ENCODE measurements at places on chromosomes 1 and 21.

DNA sequence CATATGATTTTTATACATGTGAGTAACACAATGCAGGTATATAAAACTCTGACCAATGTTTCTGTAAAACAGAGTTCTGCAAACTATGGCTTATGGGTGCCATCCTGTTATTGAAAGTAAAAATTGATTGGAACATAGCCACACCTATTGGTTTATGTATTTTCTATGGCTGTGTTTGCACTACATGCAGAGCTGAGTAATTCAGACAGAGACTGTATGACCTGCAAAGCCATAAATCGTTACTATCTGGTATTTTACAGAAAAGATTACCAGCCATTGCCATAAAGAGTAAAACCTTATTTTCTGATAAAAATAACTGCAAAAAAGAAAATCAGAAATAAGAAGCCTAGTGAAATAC, 13.1 kb downstream of the GBP1 start:
- no peak for DNase-seq

DNA sequence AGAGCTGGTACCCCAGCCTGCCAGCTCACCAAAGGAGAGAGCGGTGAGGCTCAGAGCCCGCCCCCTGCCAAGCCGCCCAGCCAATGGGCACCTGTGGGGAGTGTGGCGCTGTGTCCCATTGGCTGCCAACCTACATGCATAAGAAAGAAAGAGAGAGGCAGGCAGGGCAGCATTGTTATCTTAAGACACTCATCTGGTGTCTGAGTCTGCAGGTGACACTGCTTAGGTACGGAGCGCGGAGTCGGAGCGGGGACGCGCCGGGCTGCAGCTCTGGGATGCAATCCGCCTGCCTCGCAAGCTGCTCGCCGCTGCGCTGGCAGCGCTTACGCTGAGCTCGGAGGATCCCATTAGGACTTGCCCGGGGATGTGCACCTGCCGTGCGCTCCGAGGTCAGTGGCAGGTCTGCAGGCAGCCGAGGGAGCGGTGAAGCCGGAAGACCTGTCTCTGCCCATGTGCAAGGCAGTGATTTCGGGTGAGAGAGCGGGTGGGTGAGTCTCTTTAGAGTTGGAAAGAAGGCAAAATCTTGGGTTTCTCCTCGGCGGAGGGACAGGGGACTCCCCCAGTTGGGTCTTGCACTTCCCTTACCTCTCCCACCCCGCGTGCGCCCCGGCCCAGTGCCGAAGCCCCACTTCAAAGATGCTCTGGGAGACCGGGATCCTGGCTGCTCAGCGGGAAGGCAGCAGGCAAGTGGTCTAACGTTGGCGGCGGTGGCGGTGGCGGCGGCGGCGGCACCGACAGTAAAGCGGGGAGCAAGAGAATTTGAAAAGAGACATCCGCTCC, at the start of gene BRINP2:
Gene BRINP2 (plus strand): TSS at position 203 of the 780 bp plus-strand sequence. CDS start 58,919 bp downstream, outside the sequence.
- no peak for DNase-seq

- no peak for DNase-seq
These were observed 25.3 kb downstream of the KCND3 start for GRCh38 chr1:111963985-111964738.

DNA sequence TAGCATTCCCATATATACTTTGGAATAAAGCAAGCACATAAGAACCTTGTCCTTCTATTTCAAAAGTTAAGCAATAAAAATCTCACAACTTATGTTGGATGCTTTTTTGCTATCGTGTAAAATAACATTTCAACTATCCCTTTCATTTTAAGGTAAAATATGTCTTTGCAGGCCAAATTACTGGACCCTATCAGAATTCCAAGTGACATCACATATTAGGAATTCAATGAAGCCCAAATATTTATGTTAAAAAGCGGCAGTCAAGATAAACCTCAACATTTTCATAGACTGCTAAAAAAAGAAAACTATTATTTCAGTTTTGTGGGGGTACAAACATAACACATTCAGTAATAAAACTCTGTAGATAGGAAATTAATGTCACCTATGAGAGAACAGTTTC, 252.0 kb downstream of the KCTD3 start:
- DNase-seq = no peak

- no peak for DNase-seq
These were observed 4.0 kb upstream of the SRRM1 start for GRCh38 chr1:24639094-24639493.

DNA sequence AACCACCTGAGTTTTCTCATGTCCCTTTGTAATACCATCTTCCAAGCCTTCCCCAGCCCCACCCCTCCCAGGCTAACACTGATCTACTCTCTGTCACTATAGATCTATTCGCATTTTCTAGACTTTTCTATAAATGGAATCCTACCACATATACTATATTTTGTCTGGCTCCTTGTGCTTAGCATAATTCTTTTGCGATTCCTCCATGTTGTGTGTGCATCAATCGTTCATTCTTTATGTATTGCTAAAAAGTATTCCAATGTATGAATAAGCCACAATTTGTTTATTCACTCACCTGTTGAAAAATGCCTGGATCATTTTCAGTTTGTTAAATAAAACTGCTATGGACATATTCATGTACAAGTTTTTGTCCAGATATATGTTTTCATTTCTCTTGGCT, 66.7 kb upstream of the DPT start:
- no peak for DNase-seq

DNA sequence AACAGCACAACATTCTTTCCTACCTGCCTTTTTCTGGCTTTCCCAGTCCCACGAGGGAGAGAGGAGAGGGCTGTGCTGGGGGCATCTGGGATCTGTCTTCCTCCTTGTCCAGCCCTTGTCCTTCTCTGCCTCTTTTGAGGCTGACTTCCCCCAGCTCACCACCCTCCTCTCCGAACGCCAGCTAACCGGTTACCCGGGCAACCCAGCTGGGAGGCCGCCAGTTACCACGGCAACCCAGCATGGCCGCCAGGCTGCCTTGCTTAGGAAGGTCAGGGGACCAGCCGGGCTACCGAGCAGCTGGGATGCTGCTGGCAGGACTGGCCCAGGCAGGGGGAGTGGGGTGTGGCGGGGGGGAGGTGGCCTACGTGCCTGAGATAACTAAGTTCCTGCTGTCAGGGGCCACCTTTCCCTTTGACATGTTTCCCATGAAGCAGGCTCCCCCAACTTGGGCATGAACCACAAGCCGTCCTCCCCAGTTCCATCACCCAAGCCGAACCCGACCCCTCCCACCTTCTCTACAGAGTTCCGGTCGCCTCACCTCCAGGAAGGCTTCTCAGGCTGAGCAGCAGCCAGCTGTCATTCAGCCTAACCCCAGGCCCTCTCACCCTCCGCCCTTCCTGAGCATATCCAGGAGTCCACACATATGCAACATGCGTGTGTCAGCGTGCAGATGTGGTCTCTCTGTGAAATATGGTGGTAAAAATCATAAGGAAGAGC, 8.7 kb downstream of the PLEKHA6 start:
- no peak for DNase-seq

DNA sequence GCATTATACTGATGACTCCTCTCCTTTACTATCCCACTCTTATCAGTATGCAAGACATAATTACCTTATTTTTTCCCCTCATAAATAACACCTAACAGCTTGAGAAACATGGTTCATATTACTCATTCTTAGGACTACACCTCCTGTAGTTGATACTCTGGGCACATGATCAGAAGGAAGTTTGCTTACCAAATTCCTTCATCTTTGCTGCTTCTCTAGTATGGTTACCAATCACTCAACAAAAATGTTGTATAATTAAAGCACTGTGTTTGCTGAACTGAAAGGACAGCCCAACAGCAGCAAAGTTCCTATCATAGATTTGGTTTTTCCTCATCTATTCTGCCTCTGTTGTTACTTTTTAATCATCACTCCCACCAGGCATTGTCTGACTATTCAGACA, 586.3 kb downstream of the LRRIQ3 start:
- DNase-seq = no peak

- no peak for DNase-seq
These were observed 5.8 kb upstream of the PLA2G2D start for GRCh38 chr1:20125100-20125499.

DNA sequence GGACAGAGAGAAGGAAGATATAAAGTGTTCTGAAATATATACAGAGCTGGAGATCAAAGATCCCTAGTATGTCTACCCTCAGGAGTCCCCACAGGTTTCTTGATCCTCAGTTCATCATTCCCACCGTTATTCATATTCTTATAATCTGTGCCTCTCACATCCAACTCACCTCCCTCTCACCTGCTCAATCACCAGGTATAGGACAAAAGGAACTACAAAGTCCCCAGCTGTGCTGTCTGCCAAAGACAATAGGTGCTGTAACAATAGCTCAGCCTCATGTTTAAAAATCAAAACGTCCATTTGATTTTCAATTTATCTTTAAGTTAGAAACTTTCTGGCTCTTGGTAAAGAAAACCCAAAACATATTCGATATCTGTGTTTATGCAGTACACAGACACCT, 121.1 kb upstream of the PKN2 start:
- DNase-seq = no peak

- DNase-seq = no peak
These were observed 615.2 kb downstream of the MATN1 start for GRCh38 chr1:30108186-30108585.

- DNase-seq = no peak
These were observed 121.5 kb downstream of the CLIC6 start for GRCh38 chr21:34790341-34790740.

GRCh38 chr1:154403261-154403943, 1.7 kb upstream of the IL6R start:
- DNase-seq = no peak

GRCh38 chr1:189669846-189670245, 807.8 kb downstream of the BRINP3 start:
- no peak for DNase-seq

- no peak for DNase-seq
These were observed 15.4 kb downstream of the TRAF5 start for GRCh38 chr1:211341999-211342398.

DNA sequence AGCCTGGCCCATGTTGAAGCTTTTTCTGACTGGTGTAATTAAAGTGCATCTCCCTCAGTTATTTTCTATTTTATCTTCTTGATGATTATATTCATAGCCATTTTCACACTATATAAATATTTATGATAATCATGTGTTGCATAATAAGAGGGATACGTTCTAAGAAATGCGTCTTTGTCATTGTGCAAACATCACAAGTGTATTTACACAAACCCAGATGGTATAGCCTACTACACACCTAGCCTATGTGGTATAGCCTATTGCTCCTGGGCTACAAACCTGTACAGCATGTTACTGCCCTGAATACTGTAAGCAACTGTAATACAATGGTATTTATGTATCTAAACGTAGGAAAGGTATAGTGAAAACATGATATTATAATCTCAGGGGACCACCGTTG, 88.1 kb downstream of the BACH1 start:
- DNase-seq = no peak

GRCh38 chr1:23449306-23449705, 24.8 kb upstream of the TCEA3 start:
- no peak for DNase-seq

GRCh38 chr1:2855206-2856065, 53.9 kb upstream of the TTC34 start:
- no peak for DNase-seq

All from stimulated activated CD4-positive, alpha-beta T cell treated with anti-CD3 and anti-CD28 coated beads, Interleukin-1b, Interleukin-23, amount 100 ng/mL, for 4 hours (primary cell).